ENCODE measurements at places on chromosomes 2 and 18. TPM values are rescaled to one million over a fixed set of nuclear protein-coding genes. Genes with fewer than 3 reads are reported as not detected.

- no peak overlapping the region for H3K4me3 ChIP-seq
- H3K27me3 ChIP-seq, result no peaks in the 10 kb centered on the region
- H3K27ac ChIP-seq, result no peak overlapping the region
- no peak for DNase-seq
- H3K36me3 ChIP-seq, result no peaks in the 10 kb centered on the region
- H3K4me1 ChIP-seq, result no peaks in the 10 kb centered on the region
These were observed 171.1 kb downstream of the PAX3 start for GRCh38 chr2:222127660-222128059.

DNA sequence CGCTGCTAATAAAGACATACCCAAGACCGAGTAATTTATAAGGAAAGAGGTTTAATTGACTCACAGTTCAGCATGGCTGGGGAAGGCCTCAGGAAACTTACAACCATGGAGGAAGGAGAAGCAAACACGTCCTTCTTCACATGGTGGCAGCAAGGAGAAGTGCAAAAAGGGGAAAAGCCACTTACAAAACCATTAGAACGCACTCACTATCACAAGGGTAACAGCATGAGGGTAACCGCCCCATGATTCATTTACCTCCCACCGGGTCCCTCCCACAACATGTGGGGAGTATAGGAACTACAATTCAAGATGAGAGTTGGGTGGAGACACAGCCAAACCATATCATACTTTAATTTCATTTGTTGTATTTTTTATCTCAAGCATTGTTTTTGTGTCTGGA is 67.5 kb downstream of the ATP9B start:
- H3K4me1 ChIP-seq, result peaks cover 12% of the 10 kb centered on the region
- DNase-seq, result no peak
- no peaks in the 10 kb centered on the region for H3K27me3 ChIP-seq
- H3K36me3 ChIP-seq, result no peaks in the 10 kb centered on the region

GRCh38 chr2:7895289-7895688 is 786.6 kb upstream of the ID2 start:
- no peak overlapping the region for H3K4me3 ChIP-seq
- no peaks in the 10 kb centered on the region for H3K36me3 ChIP-seq
- DNase-seq, result no peak
- H3K4me1 ChIP-seq, result no peaks in the 10 kb centered on the region
- H3K27ac ChIP-seq, result no peak overlapping the region

DNA sequence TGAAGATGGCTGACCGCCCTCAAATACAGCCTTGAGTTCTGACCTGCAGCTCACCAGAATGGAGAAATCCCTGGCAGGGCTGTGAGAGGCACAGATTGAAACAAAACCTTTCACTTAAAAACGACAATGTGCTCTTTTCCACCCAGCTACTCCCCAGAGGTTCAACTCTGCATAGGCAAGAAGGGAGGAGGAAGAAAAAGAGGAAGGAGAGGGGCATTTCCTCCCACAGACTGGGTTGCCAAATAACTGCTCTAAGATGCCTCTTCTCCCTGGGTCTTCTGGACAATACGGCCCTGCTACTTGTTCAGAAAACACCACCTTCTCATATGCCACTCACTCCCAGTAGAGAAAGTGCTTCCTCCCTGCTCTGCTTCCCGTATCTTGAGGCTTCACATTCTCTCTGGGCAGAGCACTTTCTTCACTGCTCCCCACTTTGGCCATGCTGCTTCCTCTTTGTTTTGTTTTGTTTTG is 136.4 kb upstream of the SLC1A4 start:
- no peak overlapping the region for H3K4me3 ChIP-seq
- no peaks in the 10 kb centered on the region for H3K4me1 ChIP-seq

DNA sequence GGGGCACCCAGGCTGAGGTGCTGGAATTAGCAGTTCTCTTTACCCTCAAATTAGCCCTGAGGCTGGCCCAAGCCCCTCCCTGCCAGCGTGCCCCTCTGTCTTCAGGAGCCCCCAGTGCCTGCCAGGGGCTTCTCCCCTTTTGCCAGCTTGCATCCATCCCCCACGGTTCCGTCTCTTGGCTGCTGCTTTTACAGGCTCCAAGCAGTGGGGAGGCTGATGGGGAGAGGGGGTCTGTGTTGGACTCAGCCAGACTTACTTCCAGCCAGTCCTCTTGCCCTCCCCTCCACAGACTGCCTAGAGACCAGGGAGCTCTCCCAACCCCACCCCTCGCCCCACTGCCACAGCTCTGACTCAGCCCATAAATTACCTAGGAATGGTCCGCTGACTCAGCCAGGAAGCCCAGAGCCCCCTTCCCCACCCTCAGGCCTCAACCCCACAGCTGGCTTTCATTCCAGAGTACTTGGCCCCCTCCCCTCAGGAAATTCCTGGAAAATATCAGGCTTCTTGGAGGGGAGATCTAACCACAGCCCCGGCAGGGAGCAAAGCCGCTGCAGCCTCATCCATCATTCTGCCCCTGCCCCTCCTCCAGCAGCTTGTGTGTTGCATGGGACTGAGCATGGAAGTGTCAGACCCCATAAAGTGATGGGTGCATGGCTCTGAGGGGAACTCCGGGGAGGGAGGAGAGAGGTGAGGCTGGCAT is 184.6 kb downstream of the ZFP36L2 start:
- H3K36me3 ChIP-seq, result no peaks in the 10 kb centered on the region
- H3K27me3 ChIP-seq, result no peaks in the 10 kb centered on the region
- no peak for DNase-seq
- no peak overlapping the region for H3K4me3 ChIP-seq
- H3K27ac ChIP-seq, result no peak overlapping the region

DNA sequence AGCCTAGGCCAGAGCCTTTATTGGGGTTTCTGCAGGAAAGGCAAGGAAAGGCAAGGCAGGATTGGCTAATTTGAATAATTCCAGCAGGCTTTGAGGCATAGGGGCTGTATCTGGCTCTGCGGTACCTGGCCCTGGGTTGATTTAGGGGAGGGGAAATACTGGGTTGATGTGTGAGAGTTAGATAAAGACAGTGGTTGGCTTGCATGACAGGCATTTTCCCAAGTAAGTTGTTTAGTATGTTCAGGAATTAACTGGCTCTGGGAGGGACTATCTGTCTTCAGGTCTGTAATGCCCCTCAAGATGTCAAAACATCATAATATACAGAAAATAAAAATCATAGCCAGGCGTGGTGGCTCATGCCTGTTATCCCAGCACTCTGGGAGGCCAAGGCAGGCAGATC is 98.7 kb downstream of the UBR3 start:
- no peak for DNase-seq
- no peaks in the 10 kb centered on the region for H3K4me1 ChIP-seq
- H3K4me3 ChIP-seq, result no peak overlapping the region
- no peaks in the 10 kb centered on the region for H3K36me3 ChIP-seq
- no peak overlapping the region for H3K27ac ChIP-seq

- no peak overlapping the region for H3K27ac ChIP-seq
- H3K4me3 ChIP-seq, result no peak overlapping the region
- no peaks in the 10 kb centered on the region for H3K27me3 ChIP-seq
- H3K4me1 ChIP-seq, result no peaks in the 10 kb centered on the region
- no peak for DNase-seq
These were observed 37.2 kb upstream of the SCLY start for GRCh38 chr2:238023608-238024007.

- no peak overlapping the region for H3K27ac ChIP-seq
- no peaks in the 10 kb centered on the region for H3K4me1 ChIP-seq
- H3K4me3 ChIP-seq, result no peak overlapping the region
- no peak for DNase-seq
- H3K36me3 ChIP-seq, result no peaks in the 10 kb centered on the region
These were observed 637.8 kb upstream of the PKDCC start for GRCh38 chr2:41410011-41410410.

- no peaks in the 10 kb centered on the region for H3K36me3 ChIP-seq
- no peaks in the 10 kb centered on the region for H3K27me3 ChIP-seq
- no peak overlapping the region for H3K27ac ChIP-seq
- no peaks in the 10 kb centered on the region for H3K4me1 ChIP-seq
- no peak overlapping the region for H3K4me3 ChIP-seq
These were observed 20.1 kb downstream of the CYB5A start for GRCh38 chr18:74271635-74272034.

DNA sequence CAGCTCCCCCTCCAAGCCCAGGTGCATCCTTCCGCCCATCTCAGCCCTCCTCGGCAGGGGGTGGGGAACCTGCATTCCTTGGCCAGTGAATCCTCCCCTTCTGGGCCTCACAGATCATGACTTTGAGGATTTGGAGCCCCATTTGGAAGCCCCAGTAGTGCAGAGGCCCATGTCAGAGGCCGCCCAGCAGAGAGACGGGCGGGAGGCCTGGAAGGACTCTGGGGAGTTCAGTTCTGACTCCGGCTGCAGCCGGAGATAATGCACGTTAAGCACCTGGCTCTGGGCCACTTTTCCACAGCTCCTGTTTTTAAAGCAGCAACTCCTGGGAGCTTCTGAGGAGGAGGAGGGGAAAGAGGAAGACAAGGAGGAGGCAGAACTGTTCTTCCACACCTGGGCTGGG is 14.9 kb downstream of the ATOH8 start:
- no peak overlapping the region for H3K27ac ChIP-seq
- DNase-seq, result no peak
- H3K27me3 ChIP-seq, result no peaks in the 10 kb centered on the region
- H3K36me3 ChIP-seq, result no peaks in the 10 kb centered on the region
- no peak overlapping the region for H3K4me3 ChIP-seq

GRCh38 chr2:22719396-22719795 is 665.6 kb upstream of the KLHL29 start:
- no peaks in the 10 kb centered on the region for H3K36me3 ChIP-seq
- H3K27ac ChIP-seq, result no peak overlapping the region
- no peaks in the 10 kb centered on the region for H3K27me3 ChIP-seq
- DNase-seq, result no peak

- H3K27me3 ChIP-seq, result no peaks in the 10 kb centered on the region
- H3K27ac ChIP-seq, result no peak overlapping the region
- H3K4me3 ChIP-seq, result no peak overlapping the region
- H3K36me3 ChIP-seq, result no peaks in the 10 kb centered on the region
- no peak for DNase-seq
- no peaks in the 10 kb centered on the region for H3K4me1 ChIP-seq
These were observed 263.8 kb downstream of the KCNE4 start for GRCh38 chr2:223315813-223316212.

DNA sequence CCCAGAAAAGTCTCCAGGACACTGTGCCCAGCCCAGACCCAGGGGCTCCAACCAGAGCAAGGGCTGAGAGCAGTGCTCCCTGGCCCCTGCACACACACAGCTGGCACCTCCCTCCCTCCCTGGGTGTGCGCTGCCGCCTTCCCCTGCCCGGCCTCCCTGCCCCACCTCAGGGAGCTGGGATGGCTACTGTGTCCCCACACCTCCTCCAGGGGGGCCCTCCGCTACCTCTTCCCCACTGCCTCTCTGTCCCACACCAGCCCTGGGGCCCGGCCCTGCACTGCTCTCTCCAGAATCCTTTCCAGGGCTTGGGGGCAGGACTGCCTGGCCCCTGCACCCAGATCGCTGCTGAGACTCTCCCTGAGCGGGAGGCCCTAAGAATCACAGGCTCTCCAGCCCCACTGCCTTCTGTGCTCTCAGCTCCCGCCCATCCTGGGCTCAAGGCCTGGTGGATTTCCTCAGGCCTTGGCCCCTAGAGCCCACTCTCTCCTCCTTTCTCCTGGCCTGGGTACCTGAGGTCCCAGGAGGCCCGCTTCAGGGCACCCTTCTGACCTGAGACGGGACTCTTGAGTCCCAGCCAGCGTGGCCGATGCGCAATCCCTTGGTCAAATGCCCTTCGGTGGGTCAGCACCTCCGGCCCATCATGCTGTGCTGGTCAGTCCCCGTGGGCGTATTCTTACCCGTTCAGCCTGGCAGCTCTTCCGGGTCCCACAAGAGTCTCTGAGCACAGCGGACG is 276.8 kb upstream of the HDAC4 start:
- H3K36me3 ChIP-seq, result no peaks in the 10 kb centered on the region
- no peak overlapping the region for H3K27ac ChIP-seq
- H3K4me1 ChIP-seq, result no peaks in the 10 kb centered on the region
- H3K4me3 ChIP-seq, result no peak overlapping the region
- no peaks in the 10 kb centered on the region for H3K27me3 ChIP-seq

- H3K36me3 ChIP-seq, result no peaks in the 10 kb centered on the region
- no peak for DNase-seq
These were observed 75.7 kb upstream of the RAB6C start for GRCh38 chr2:129903586-129904425.

DNA sequence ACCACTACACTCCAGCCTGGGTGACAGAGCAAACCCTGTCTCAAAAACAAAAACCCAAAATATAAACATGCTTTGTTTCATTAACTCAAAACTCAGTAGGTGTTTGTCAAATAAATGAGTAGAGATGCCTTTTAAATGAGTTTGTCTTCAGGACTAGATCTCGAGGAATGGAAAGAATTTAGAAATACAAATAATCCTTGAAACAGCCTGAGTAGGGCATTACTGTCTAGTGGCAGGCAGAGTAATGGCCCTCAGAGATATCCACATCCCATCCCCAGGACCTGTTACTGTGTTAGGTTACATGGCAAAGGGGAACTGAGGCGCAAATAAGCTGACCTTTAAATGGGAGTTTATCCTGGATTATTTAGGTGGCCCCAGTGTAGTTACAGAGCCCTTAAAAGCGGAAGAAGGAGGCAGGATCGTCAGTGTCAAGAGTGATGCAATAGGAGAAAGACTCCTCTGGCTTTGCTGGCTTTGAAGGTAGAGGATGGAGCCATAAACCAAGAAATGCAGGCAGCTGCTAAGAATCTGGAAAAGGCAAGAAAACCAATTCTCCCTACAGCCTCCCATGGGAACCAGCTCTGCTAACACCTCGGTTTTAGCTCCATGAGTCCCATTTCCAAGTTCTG is 63.0 kb downstream of the CABLES1 start:
- no peaks in the 10 kb centered on the region for H3K4me1 ChIP-seq
- H3K36me3 ChIP-seq, result no peaks in the 10 kb centered on the region
- DNase-seq, result no peak
- no peak overlapping the region for H3K4me3 ChIP-seq
- no peak overlapping the region for H3K27ac ChIP-seq

GRCh38 chr2:173048897-173049661 is 26.6 kb upstream of the MAP3K20 start:
- no peak overlapping the region for H3K27ac ChIP-seq
- H3K27me3 ChIP-seq, result no peaks in the 10 kb centered on the region
- H3K36me3 ChIP-seq, result no peaks in the 10 kb centered on the region
- H3K4me3 ChIP-seq, result no peak overlapping the region

DNA sequence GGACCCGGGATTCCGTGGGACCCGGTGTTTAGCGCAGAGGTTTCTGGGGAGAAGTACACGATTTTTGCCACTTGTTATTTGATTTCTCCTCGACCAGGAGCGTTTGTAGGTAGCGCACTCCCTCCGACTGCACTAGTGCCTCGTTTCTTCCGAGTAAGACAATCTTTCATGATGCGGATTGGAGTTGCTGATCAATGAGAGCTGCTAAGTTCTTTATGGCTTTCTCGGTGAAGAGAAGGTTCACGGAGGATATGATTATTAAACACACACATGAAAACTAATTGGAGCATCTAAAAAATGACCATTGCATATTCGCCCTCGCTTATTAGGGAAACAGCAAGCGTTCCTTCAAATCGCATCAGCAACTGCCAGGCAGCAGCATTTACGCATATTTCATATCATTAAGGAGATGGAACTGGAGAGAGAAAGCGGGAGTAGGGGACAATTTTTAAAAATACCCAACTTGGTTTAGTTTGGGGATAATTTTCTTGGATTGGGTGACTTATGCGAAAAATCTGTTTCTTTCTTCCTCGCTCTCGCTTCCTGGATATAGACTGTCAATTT is 616 bp downstream of the EML6 start:
- peaks cover 15% of the 10 kb centered on the region for H3K27me3 ChIP-seq
- peaks cover 18% of the 10 kb centered on the region for H3K4me1 ChIP-seq
- peak overlapping the region; percentile 53 for H3K27ac ChIP-seq
- no peak for DNase-seq

CD8A gene
- total RNA-seq, result 0.91 TPM

CPLX4 gene
- total RNA-seq, result not detected

C2orf66 gene
- not detected for total RNA-seq

SERPINB3 gene
- not detected for total RNA-seq

VPS4B gene
- total RNA-seq, result 93.0 TPM

SERPINB4 gene
- total RNA-seq, result not detected

GPAT2 gene
- 2.9 TPM for total RNA-seq

RAMP1 gene
- not detected for total RNA-seq

AMER3 gene
- not detected for total RNA-seq

CACNB4 gene
- total RNA-seq, result 0.47 TPM

Data from CD4-positive, alpha-beta memory T cell (primary cell).